ENCODE measurements at places on chromosomes 12 and 14. TPM values are rescaled to one million over a fixed set of nuclear protein-coding genes. Genes with fewer than 3 reads are reported as not detected.

- DNase-seq: no peak
Measured at GRCh38 chr12:124098887-124099286, 125.9 kb downstream of the ZNF664 start.

DNA sequence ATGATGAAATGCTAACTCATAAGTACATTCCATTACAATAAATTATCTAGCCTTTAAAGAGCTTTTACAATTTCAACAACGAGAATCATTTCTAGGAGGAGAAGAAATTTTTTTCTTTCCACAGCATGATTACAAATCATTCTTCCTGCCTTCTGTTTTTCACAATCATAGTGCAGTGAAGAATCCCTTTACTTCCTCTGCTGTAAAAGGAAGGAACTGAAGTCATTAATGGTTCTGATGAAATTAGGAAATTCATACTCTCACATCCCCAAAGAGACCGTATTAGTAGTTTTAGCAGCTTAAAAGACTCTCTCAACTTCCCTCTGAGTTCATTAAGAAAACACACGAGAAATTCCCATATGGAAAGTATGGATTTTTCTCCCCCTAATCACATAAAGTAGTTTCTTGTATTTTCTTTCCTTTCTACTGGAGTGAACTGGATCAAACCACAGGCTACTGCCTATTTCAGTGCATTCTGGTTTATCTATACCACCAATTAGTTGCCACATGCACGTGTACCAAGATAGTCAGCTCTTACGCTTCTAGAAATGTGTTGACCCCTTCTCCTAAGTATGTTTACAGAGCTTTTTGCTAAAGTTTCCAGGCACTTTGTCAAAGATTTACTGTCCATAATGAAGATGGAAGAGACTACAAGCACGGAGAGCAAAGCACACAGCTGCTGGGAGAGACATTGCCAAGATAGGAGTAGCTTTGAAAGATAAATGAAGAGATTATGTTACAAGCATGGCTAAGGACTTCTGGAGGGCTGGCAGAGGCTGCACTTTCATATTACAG, 58.9 kb upstream of the KITLG start:
- DNase-seq: no peak

DNA sequence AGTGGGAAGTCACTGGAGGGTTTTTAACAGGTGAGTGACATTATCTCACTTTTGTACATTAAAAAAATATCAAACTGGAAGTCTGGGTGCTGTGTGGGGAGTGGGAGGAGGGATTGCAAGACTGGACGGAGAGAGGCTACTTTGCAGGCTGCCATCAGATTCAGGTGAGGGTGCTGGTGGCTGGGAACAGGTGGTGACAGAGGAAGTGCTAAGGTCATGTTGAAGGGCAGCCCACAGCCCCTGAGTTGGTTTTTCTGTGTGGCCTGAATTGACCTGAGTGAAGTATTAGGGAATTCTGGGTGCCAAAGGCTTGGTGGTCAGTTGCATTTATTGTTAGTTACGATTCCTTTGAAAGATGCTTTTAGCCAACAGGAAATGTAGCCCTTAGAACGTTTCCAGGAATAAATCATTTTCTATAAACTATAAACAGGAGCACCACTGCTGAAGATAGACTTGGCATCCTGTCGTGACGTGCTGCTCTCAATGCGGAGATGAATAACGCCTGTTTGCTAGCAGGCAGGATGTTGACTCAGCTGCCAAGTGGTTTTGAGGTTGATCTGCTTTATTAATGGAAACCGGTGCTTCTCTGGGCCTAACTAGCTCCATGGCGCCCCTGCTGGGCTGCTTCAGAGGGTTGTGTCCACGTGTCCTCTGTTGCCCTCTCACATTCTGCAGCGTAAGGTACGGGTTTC, 707.5 kb upstream of the TMEM132C start:
- DNase-seq: peak; percentile 10

DNA sequence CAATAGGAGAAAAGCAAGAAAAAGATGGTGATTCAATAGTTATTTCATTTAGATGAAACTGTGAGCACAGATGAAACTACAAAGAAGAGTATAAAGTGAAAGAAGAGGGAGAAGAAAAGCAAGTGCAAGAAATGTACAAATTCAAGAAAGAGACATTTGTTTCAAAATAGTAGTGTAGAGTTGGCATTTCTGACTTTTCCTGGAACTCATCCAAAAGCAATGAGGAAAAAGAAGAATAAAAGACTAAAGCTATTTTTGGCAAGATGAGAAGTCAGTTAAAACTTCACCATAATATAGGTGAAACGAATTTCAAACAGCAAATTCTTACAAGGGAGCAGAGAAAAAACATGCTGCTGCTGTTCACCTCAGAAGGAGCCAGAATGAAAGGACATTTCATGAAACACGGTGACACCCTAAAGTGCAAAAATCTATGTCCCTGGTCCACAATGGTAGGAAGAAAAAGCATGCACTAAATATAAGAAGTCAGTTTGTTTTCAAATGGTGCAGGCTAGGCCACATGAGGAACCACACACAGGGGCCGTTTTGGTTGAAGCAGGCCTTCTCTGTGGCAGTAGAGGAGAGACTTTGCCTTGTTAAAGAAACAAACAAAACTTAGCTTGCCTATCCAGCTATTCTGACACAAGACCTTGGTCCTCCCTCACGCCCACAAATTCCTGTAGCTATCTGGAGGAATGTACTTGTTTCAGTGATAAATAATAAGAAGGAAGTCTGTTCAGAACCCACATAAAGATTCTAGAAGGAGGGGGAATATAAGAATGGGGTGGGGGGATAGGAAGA, 11.1 kb upstream of the CMAS start:
- no peak for DNase-seq

DNA sequence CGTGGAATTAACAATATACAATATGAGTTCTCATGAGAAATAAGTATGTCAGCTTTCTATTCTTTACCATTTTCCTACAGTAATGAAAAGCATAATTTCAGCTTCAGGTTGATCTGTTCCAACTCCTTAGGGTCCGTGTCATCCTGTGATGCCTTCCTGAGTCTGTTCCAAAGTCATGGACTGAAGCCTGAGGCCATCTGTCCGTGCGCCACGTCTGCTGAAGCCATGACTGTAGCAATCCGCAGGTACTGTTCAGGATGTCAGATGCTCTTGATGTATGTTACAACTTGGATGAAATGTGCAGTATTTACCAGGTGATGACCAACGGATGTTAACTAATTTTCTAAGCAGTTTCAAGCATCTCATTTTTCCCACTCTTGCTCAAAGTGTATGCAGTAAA, 67.0 kb upstream of the ATF1 start:
- peak; percentile 60 for DNase-seq

DNA sequence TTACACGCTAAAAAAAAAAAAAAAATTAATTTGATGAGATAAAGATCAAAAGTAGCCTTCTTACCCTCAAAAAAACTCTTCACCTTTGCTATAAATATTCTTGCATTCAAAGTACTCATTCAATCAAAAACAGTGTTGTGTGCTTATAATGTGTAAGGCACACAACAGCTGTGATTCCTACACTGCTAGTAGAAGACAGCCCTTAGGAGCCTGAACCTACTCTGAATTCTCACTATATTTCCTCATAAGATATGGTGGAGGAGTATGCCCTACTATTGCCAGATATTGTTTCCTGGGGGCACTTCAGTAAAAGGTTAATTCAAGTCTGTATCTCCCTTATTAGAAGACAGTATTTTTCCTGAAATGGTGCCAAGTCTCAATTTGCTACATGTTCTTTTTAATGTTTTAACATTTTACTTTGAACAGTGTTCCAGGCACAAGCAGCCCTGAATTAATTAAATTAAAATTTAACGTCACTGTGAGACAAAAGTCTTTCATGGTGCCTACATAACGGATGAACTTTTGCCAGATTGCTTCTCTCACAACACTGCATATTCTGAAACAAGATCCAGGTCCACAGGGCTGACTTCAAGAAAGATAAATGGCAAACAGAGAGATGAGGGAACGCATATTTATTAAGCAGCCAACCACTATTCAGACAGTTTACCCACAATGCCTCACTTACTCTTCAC, 19.3 kb downstream of the PPP2R5E start:
- no peak for DNase-seq

- no peak for DNase-seq
Measured at GRCh38 chr14:94655169-94655710, 43.0 kb downstream of the SERPINA3 start.

DNA sequence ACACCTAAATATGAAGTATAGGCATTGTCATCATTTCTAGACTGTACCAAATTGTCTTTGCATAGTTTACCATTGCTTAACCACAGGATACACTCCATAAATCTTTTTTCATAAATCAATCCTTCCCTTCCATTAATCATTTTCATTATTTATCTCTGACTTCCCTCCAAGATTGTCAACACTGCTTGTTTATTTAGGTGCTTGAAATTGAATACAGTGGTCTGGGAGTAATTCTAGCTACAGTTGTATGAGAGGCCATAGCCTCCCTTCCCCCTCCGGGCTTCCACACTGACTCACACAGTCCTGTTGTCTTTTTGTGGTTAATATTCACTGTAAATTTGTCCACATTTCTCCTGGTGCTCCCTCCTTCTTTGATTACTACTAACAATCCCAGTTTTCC, 114.2 kb upstream of the ARID2 start:
- no peak for DNase-seq

Gene OTX2
- 24.6 TPM for total RNA-seq

Gene ACTR10
- 66.4 TPM for total RNA-seq

Gene NTS
- 1.2 TPM for total RNA-seq

Gene MAP1LC3B2
- 1.4 TPM for total RNA-seq

All from cerebellum (tissue), 4 donors.